ENCODE measurements at places on chromosomes 16 and 17. TPM values are rescaled to one million over a fixed set of nuclear protein-coding genes. Genes with fewer than 3 reads are reported as not detected.

HAP1 gene
- total RNA-seq, result 0.14 TPM

SCIMP gene
- not detected for total RNA-seq

ZNF423 gene
- 0.22 TPM for total RNA-seq

CD300LB gene
- total RNA-seq, result not detected

CMTM2 gene
- 1.8 TPM for total RNA-seq

HOXB8 gene
- 21.4 TPM for total RNA-seq

WNT9B gene
- total RNA-seq, result not detected

EVPLL gene
- total RNA-seq, result not detected

AANAT gene
- not detected for total RNA-seq

GPR179 gene
- not detected for total RNA-seq

DVL2 gene
- 68.0 TPM for total RNA-seq

ARL5C gene
- total RNA-seq, result not detected

OR3A1 gene
- not detected for total RNA-seq

AKTIP gene
- 20.5 TPM for total RNA-seq

HOXB7 gene
- total RNA-seq, result 24.9 TPM

SERPINF2 gene
- 0.07 TPM for total RNA-seq

SLC5A11 gene
- total RNA-seq, result not detected

SLC13A5 gene
- total RNA-seq, result not detected

NPIPB8 gene
- not detected for total RNA-seq

NPIPA8 gene
- total RNA-seq, result not detected

COIL gene
- total RNA-seq, result 15.3 TPM

PDILT gene
- not detected for total RNA-seq

CYLD gene
- 10.3 TPM for total RNA-seq

NPW gene
- 0.46 TPM for total RNA-seq

ITGAD gene
- not detected for total RNA-seq

CCL11 gene
- not detected for total RNA-seq

RDM1 gene
- total RNA-seq, result 2.8 TPM

CSH1 gene
- not detected for total RNA-seq

CDYL2 gene
- 8.0 TPM for total RNA-seq

RAMP2 gene
- total RNA-seq, result 1.0 TPM

CIITA gene
- total RNA-seq, result not detected

HIGD1B gene
- not detected for total RNA-seq

GFOD2 gene
- 20.1 TPM for total RNA-seq

CBFA2T3 gene
- 0.86 TPM for total RNA-seq

RASD1 gene
- total RNA-seq, result 1.4 TPM

DPEP2 gene
- total RNA-seq, result not detected

ALOX12 gene
- total RNA-seq, result 1.0 TPM

TPSAB1 gene
- not detected for total RNA-seq

RGS11 gene
- total RNA-seq, result not detected

GGA3 gene
- total RNA-seq, result 15.3 TPM

RHBDF1 gene
- total RNA-seq, result 17.5 TPM

INCA1 gene
- not detected for total RNA-seq

CLDN6 gene
- 813 TPM for total RNA-seq

TPPP3 gene
- total RNA-seq, result not detected

Data from epithelial cell of proximal tubule (primary cell).